ENCODE measurements at places on chromosomes 2 and 18.

DNA sequence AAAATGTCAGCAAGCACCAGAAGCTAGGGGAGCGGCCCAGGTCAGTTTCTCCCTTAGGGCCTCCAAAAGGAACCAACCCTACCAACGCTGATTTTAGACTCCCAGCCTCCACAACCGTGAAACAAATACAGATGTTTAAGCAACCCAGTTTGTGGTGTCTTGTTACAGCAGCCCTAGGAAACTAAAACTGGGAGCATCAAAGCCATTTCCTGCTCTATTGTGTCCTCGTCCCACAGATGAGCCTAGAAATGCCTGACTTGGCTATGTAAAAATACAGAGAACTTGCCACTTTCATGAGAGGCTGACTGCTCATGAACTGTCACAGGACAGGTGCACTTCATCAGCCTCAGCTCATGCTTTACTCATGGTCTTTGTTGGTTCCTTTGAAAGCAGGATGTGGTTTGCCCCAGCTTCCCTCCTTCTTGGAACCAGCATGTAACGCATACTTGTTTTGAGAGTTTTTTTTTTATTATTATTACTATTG lies 97.6 kb upstream of the SLC39A10 start:
- peak; percentile 71 for DNase-seq

- no peak for DNase-seq
Observed at GRCh38 chr2:222732489-222733178, 61.2 kb downstream of the MOGAT1 start.

DNA sequence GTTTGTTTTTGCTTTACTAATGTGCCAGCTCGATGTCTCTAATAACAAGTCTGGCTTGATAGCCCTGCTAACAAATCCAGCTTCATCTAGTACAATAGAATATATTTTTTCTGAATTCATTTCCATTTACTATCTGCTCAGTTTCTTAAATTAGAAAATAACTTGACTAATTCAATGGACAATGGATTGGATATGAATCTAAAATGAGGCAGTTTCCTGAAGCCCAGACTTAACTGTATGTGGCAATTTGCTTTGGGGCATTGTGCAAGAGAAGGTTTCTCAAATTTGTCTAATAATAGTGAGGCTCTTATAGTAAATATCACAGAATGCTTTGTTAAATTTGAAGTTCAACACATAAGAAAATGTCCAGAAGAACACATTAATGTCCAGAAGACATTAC lies 25.8 kb downstream of the CALCRL start:
- no peak for DNase-seq

GRCh38 chr2:3470856-3471737 lies 48.2 kb downstream of the ADI1 start:
- no peak for DNase-seq

DNA sequence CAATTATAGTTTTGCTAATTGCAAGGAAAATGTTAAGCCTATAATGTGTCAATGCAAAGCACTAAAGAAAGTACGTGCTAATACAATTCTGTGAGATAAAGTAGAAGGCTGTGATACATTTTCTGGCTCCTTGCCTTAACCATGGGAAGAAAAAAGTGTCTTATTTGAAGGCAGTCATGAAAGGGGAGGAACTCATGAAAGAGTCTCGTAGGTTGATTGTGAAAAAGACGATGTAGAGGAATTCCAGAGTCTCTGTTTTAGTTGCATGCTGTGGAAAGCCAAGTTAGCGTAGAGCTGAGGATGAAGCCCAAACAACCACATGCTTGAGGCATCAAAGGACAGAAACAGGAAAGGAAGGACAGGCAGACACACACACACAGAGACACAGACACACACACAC lies 214.1 kb downstream of the MEIS1 start:
- no peak for DNase-seq

DNA sequence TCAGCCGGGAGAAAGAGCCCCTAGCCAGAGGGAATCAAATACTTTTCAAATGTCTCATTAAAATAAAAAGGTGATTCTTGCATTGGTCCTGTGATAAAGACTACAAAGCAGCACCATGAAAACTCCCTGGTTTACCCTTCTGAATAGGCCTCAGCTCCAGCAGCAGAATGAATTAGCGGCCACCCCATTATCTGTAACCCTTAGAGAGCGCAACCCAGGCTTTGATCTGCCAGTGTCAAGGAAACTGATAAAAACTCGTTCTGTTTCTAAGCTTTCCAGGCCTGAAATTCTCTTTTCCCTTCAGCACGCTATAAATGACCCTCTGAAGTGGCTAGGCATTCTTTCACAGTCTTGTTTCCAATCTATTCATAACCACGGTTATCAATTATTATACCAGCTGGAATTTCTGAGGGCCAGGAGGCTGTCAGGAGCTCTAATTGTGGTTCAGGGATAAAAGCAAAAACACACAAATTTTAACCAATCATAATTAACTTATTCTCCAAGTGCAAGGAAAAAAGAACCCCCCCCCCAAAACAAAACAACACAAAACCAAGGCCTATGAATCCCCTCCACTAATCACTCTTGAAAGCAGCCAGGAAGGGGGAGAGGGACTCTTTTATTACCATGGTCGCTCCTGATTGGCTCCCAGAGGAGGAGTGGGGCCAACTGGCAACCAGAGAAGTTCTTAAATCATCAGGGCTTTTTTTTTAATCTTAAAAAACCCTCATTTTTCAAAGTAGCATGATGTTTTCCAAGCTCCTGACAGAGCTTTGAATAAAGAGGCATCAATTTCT lies 258.9 kb downstream of the CYRIA start:
- no peak for DNase-seq

GRCh38 chr18:9419956-9420631 lies 55.2 kb upstream of the RALBP1 start:
- no peak for DNase-seq

- no peak for DNase-seq
Observed at GRCh38 chr18:79796016-79796415, 1.7 kb upstream of the KCNG2 start.

DNA sequence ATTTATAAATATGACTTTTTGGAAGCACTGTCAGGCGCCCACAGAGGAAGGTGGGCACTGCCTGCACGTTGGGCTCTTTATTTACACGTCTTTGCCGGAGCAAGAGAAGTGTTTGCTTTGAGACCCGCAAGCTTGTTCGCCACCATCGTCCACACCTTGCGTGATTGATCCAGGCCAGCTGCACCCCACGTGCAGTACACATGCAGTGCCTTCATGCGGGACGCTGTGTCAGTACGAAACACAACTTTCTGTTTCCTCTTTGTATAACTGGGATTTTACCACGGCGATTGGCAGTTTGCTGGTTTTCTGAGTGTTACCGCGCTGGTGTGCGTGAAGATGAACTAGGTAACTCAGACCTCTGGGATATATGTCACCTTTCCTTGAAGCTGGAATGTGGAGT lies 571.0 kb upstream of the SALL3 start:
- DNase-seq: no peak

GRCh38 chr2:71792926-71793761 lies 339.8 kb downstream of the DYSF start:
- DNase-seq: no peak

DNA sequence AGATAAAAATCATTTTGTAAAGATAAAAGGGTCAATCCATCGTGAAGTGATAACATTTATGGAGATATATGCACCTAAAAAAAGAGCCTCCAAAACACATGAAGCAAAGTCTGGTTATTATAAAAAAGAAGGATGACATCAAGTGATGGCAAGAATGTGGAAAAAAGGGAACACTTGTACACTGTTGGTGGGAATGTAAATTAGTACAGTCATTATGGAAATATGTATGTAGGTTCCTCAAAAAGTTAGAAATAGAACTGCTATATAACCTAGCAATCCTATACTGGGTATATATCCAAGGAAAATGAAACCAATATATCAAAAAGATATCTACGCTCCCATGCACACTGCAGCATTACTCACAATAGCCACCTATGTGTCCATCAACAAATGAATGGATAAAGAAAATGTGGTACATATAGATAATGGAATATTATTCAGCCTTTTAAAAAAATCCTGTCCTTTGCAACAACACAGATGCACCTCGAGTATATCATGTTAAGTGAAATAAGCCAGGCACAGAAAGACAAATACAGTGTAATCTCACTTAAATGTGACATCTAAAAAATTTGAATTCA lies 28.9 kb downstream of the ABCB11 start:
- no peak for DNase-seq

GRCh38 chr18:49668574-49669275 lies 106.9 kb downstream of the LIPG start:
- DNase-seq: no peak

GRCh38 chr2:72037261-72037666 lies 110.4 kb downstream of the CYP26B1 start:
- no peak for DNase-seq

- DNase-seq: no peak
Observed at GRCh38 chr18:46297124-46297523, 192.9 kb downstream of the HAUS1 start.

DNA sequence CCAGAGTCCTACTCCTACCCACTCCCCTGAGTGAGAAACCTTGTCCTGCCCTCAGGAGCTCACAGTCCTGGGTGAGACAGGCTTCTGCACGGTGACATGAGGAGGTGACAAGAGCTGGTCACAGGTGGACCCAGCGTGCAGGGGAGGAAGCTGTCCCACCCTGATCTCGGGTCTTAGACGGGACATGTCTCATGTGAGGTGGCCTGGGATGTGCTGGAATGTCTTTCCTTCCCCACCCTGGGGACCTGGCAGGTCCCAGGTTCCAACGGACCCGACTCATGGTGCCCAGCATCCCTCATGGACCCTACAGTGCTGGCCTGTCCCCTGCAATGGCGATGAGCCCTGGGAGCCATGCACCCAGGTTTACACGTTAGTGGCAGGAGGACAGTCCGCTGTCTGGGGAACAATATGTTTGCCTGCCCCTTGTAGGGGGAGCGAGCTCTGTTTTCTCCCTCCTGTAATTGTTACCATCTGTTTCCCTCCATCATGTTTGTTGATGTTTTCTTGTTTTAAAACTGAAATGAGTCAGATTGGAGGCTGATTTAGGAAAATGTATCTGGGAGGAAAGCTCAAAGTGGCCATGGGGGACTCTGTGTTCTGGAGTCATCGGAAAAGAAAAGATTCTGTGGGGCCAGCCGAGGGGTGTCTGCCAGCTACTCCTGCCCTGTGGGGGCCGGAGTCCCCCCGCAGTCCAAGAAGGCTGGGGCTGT lies 238.1 kb downstream of the KLHL29 start:
- no peak for DNase-seq

DNA sequence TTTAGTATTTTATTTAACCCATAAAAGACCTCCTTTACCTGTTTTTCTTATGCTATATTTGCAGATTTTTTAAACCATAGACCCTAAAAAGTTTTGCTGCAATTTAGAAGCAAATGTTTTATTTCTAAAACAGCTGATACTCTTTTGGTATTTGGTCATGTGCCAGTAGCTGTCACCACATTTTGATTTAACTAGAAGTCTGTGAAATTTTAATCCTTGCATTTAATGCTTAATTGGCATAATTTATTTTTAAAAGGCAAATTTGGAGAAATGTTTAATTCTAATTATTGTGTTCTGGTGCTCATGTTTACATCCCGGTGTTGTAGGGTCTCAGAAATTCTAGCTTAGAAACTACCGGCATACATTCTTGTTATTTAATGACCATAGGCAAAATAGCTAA lies 111.8 kb downstream of the TTC27 start:
- no peak for DNase-seq

GRCh38 chr18:2736823-2737222 lies 81.3 kb downstream of the SMCHD1 start:
- DNase-seq: no peak

DNA sequence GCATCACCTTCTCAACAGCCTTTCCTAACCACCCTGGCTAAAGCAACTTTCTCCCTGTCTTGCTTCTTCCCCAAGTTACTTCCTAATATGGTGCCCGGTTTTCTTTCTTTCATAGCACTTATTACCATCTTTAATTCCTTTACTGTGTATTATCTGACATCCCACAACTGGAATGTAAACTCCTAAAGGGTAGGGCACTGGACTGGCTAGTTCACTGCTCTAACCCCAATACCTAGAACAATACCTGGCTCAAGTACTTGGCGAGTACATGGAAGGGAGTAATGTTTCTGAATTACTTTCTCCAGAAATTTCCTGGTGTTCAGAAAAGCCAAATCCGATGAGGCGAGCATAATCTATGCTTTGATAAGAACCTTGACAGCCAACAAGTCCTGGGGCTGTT lies 22.7 kb upstream of the RNF103 start:
- no peak for DNase-seq

GRCh38 chr2:3236300-3237045 lies 141.1 kb downstream of the EIPR1 start:
- no peak for DNase-seq

DNA sequence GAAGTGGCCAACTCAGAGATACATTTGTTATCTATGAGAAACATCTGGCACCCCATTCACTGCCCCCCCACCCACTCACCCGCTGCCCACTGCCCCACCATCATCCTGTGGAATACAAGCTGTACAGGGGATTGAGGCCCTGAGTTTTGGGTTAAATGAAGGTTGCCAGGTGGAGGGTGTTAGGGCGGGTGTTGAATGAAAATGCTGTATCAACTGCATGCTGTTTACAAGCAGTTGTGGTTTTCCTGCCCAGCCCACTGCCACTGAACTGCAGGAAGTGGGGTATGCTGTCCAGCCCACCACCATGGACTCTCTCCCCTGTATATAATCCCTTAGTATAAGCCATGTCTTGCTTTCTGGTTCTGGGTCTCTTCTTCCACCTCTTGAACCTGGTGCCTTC lies 481.9 kb downstream of the METTL4 start:
- DNase-seq: no peak

All from OCI-M1 (cell line).